Stimulated activated CD8-positive, alpha-beta memory T cell treated with anti-CD3 and anti-CD28 coated beads, Interleukin-4, amount 100 ng/mL, for 48 hours (primary cell): ENCODE measurements at places on chromosomes 7 and 10.

DNA sequence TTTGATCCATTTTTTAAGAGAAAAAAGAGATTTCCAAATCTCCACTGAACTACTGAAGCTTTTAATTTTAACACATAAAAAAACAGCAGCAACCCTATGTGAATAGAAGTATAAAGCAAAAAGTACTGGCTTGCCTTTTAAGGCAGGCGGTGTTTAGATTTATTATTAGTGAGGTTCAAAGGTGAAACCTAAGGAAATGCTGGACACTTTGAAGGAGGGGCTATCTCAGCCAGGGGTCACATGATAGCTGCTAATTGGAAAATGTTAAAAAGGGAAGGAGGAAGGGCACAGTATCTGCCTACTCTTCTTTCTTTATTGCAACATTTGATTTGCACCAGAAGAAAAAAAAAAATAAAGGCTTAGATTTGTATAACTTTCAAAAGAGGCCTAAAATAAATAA is 183.8 kb downstream of the SKAP2 start:
- no peak for DNase-seq

GRCh38 chr7:132518102-132518838 is 58.0 kb downstream of the PLXNA4 start:
- no peak for DNase-seq

GRCh38 chr10:49083261-49083660 is 32.1 kb downstream of the VSTM4 start:
- no peak for DNase-seq

DNA sequence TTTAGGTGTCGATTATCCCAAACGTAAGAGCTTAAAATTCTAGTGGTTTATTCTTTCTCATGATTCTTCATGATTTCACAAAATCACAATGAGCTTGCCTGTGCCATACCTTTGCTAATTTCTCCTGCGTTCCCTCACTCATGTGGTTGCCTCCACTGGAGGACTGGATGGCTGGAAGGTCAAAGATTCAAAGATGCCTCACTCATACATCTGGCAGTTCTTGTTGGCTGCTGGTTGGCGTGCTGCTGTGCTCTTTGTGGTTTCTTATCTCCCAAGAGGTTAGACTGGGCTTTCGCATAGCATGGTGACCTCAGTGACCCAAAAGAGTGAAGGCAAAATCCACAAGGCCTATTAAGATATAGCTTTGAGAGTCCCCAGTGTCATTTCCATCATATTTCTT is 877.6 kb upstream of the AUTS2 start:
- DNase-seq = no peak

DNA sequence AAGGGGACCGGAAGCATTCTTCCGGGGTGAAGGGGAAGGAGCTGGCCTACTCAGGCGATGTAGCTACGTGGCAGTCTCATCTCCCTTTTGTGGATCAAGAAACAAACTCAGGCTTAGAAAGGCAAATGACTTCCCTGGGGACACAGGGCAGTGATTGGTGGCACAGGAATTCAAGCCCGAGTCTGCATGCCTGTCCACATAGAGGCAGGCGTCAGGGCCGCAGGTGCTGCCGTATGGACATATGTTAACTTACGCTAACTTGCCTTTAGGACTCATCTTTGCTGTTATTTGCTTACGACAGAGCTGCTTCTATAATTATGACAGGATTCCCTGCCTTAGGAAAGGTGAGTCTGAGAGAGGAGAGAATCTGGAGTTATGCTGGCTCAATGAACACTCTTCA is 42.3 kb upstream of the KLF6 start:
- DNase-seq = no peak

- no peak for DNase-seq
Observed at GRCh38 chr7:158672975-158673374, 31.6 kb downstream of the NCAPG2 start.

GRCh38 chr7:37918526-37918925 is 1.9 kb upstream of the SFRP4 start:
- no peak for DNase-seq

- DNase-seq = no peak
Observed at GRCh38 chr7:150633926-150634325, 1.7 kb upstream of the GIMAP6 start.

GRCh38 chr10:53543410-53543809 is 770.8 kb upstream of the MBL2 start:
- no peak for DNase-seq

DNA sequence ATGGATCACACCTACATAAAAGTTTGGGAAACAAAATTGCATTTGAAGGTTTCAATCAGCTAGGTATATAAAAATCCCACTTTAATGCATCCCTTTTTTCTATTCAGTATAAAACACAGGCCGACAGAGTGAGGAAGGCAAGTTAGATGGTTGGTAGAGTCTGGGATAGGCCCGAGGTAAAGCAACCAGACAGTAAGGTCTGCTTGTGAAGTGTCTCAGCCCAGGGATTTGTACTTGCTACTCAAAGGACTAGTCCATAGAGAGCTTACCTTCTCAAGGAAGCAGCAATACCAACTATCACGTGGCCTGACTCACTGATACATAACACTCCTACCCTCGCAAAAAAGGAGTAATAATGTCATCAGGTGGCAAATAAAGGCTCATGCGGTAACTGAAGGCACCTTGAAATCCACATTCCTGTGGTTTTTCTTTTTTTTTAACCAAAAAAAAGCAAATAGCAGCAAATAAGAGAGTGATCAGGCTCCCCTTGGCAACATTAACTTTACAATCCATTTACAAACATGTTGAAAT is 56.2 kb upstream of the ATP6V0A4 start:
- DNase-seq = no peak

DNA sequence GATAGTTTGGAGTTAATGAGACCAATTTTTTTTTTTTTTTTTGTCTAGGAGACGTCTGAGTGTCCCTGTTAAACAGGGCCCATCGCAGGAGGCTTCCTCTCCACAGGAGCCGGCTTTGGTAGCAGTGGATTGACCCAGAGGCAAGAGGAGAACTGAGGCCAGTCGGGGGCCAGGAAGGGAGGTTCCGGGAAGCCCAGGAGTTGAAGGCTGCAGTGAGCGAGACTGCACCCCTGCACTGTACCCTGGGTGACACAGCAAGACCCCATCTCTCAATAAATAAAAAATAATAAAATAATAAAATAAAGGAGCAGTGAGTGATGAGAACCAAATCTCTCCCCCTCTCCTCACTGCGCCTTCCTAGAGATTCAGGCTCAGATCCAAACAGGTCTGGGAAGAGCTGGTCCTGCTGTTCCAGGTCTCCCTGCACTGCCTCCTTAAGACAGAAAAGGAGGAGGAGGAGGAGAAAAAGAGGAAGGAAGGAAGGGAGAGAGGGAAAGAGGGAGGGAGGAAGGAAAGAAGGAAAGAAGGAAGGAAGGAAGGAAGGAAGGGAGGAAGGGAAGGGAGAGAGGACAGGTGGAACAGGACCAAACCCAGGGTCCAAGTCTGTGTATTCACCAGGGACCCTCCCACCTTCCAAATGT is 3.5 kb downstream of the MNX1 start:
- no peak for DNase-seq

DNA sequence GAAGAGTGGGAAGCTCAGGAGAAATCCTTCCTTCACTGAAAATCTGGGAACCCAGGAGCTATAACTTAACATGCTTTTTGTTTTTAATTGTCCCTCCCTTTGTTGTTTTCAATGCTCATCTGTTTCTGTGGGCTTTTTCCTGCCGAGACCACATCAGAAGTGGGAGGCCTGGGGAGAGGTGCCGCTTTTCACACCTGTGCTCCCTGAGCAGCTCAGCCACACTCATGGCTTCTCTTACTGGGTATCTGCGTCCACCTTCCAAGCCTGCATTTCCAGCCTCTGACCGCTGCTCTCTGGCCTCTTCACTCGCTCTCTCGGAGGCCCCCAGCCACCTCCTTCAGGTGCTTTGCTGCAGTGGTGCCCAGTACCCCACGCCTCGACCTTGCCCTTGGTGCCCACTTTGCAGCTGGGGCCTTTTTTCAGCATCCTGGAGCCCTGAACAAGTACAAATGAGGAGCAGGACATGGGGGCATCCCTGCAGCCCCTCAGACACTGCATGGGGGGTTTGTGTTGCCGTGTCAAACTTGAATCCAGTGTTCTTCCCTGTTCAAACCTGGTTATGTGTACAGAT is 9.9 kb downstream of the C7orf57 start:
- DNase-seq = no peak

DNA sequence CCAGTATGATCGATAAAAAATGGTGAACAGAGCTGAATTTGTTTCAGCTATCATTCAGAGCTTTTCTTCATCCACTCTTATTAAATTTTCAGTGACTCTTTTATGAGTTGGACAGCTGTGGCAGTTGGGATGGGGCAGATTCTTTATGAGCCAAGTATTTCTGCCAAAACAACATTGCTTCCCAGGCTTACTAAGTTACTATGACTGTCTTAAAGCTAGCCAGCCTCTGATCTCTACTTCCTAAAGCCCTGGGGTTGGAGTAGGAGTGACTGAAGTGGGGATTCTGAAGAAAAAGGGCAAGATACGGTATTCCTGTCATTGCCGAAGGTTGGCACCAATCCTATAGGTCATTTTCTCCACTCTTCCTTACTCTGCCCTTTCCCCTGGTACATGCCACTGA is 12.7 kb downstream of the RPP30 start:
- no peak for DNase-seq

GRCh38 chr7:66157060-66157459 is 42.4 kb downstream of the CRCP start:
- DNase-seq = no peak
